CD4-positive, alpha-beta T cell treated with Interleukin-15 for 1 hour (primary cell): ENCODE measurements at places on chromosomes 5 and 9.

GRCh38 chr9:98101868-98102273 lies 17.2 kb downstream of the TRIM14 start:
- peak; percentile 92 for DNase-seq

DNA sequence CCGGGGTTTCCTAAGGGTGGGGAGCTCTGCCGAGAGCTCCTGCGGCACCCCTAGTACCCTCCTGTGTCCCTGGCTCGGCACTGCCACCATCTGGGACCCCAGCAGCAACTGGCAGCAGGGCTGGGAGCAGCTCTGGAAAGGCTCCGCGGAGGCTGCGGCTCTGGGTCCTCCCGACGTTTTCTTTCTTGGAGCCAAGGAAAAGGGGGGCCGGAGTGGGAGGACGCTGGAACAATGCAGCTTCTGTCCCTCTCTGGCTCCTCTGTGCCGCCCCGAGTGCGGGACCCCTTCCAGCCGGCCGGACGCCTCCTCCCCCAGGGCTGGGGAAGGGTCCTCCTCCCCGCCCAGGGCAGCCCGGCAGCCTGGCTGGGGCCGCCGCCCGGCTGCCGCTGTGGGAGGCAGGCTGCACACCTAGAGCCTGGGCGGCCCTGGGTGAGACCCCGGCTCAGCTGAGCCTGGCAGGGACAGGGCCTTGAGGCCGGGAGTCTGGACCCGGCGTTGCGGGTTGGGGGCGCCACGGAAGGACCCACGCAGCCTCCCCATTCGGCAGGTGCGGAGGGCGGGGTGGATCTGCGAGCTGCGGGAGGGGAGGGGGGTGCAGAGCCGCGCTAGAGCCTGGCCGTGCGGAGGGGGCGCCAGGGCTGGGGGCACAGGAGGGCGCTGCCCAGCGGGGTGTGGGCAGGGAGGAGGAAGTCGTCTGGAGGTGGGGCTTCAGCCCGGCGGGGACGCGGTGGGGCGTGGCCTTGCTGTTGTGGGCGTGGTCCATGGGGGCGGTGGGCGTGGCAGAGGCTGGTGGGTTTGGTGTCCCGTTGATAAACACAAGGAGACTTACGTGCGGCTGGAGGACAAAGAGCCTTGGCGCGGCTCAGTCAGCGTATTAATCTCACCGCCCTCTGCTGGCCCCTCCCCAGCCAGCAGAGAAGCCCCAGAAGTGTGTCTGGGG lies 15.1 kb downstream of the GPSM1 start:
- DNase-seq: peak; percentile 56

- no peak for DNase-seq
These were observed 214.6 kb upstream of the TLE4 start for GRCh38 chr9:79357194-79357593.

GRCh38 chr9:97768746-97769145 lies 71.6 kb upstream of the XPA start:
- DNase-seq: no peak

DNA sequence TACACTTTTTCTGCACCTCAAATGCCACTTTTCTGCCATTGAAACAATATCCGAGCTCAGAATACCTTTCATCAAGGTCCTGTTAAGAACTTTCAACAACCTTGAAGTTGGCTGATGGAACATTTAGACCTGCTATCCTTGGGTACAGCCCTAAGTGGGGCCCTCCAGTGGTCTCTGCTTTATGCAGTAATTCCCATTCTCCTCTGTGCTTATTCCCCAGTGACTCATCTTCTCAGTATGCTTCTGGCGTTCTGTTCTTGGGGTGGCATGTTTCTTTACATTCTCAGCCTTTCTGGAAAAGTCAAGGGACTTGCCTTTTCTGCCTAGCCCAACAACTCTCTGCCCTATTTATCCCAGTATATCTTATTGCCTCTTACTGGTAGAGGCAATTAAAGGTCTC lies 7.1 kb downstream of the ANP32B start:
- no peak for DNase-seq

DNA sequence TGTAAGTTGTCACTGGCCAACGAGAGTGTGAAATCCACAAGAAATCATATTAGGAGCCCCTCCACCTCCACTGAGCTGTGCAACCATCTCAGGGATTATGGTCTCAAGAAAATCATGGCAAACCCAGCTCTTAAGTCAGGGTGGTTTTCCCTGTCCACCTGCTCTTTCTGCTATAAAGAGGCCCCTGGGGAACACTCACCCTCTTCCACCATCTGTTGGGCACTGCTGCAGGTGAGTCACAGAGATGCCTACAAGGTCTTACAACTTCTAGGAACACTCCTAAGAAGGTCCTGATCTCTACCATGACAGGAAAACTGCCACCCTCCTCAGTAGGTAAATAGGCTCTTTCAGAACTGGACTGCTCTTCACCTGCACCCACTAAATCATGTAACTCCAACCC lies 61.8 kb downstream of the DRD1 start:
- DNase-seq: no peak

GRCh38 chr5:15797116-15797515 lies 297.1 kb downstream of the FBXL7 start:
- DNase-seq: no peak

DNA sequence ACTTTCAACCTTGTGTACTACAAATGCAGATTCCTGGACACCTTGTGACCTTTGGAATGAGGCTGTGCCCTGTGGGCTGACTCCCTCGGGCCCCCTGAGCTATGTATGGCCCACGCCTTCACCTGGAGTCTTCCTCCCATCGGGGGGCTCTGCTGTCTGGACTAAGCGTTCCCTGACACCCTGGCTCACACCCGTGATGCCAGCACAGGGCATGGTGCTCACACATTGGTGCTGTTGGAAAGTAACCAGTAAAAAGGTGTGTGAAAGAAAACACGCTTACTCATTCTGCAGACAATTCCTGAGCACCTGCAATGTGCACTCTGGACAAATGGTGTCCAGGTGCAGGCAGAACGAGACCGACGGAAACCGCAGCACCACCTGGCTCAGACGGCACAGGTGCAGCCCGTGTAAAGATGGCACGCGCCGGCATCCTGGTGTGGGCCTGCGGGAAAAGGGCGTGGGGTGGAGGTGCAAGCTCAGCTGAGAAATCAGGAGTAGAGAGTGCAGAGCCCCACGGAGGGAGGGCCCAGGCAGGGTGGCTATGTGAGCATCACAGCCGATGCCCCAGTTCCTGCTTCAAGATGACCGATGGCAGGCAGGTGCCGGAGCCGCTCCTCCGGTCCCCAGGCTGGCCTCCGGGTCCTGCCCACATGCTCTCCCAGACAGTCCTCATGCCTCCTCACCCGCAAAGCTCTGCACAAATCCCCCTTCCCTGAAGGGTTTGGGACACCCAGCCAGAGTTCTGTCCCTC lies 11.0 kb downstream of the LPCAT1 start:
- DNase-seq: peak; percentile 11

- DNase-seq: no peak
These were observed 6.6 kb downstream of the ASB6 start for GRCh38 chr9:129635099-129636065.

DNA sequence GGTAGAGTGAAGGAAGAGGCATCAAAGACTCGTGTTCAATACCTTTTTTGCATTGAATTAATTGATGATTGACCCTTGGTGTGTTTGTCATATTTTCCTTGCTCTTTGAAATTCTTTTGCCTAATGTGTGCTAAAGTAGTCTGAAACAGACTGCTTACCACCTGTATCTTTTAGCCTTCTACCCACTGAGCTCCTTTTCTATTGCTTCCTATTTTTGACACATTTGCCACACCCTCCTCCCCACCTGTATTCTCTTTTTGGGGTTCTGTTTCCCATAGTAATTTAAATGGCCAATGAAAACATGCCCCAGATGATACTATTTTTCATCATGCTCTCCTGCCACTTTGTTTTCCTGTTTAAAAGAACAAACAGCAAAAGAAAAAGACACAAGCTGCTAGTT lies 78.5 kb downstream of the ZCCHC7 start:
- no peak for DNase-seq

GRCh38 chr9:17088566-17088965 lies 46.3 kb upstream of the CNTLN start:
- no peak for DNase-seq

DNA sequence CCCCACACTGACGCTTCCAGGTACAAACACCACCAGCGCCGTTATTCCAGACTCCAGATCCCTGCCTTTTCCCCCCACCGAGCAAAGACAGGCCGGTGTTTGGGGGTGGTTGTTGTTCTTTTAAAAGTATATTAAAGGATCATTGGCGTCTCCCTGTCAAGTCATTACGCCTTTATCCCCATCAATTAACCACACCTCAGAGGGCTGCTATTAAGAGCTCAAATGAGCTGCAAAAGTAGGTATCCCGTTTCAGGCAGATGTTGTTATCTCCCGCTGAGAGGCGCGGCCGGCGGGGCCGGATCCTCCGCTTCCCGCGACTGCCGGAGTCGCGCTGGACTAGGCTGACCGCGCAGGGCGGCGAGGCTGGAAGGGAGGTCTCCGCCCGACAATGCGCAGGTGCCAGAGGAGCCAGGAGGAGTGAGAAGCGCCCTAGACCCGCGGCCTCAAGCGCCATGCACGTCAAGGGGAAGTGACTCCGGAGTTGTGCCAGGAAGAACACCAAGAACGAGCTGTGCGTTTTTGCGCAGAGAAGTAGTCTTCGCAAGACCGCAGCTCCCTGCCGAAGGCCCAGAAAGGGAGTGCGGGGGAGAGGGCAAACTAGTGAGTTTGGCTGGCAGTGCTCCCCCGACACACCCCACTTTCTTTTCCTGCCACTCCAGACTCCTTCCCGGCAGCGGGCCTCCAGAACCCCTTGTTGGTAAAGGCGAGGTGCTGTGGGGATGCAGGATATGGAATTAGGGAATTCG lies 8.2 kb downstream of the NR2F1-AS1 start:
- no peak for DNase-seq

GRCh38 chr9:26142631-26143030 lies 464.4 kb upstream of the TUSC1 start:
- no peak for DNase-seq

DNA sequence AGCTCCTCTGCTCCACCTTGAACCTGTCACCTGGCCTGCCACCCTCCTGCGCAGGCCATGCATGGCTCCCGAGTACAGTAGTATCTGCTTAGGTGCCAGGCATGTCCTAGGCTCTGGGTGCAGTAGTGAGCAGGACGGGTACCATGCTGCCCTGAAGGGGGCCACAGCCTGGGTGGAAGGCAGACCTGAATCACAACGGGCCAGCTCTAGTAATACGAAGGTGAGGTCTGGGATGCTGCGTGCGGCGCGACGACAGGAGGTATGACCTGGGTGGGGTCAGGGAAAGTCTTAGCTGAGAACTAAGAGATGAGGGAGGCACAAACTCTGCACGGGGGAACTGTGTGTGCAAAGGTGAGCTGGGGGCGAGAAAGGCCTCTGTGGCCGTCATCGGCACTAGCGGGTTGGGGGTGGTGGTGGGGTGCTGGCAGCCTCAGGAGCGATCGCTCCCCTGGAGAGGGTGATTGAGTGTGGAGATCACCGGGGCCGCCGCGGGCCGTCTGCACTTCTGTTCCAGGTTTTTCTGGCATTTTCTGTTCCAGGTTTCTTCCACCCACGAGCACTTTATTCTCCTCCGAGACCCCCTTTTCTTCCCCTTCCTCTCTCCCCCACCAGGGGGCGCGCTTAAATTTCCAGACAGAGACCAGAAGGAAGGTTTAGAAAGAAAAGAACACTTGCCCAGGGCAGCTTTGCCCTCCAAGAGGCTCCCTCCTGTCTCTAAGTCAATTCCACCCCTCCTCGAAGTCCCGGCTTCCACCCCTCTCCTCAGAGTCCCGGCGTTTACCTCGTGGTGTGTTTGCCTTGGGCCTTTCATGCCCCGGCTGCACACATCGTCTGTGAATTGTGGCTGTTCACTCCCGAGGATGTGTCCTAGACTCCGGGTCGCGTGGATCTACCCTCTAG lies 15.1 kb downstream of the PDLIM4 start:
- DNase-seq: peak; percentile 41
